Stimulated activated CD8-positive, alpha-beta memory T cell treated with anti-CD3 and anti-CD28 coated beads, Interleukin-2, amount 100 ng/mL, for 1 hour (primary cell): ENCODE measurements at places on chromosomes 13 and 19.
A peak's percentile ranks its signal among the peaks of the same experiment; 100 is the strongest.

GRCh38 chr19:19630426-19630825, 2.4 kb upstream of the LPAR2 start:
- no peak for DNase-seq

DNA sequence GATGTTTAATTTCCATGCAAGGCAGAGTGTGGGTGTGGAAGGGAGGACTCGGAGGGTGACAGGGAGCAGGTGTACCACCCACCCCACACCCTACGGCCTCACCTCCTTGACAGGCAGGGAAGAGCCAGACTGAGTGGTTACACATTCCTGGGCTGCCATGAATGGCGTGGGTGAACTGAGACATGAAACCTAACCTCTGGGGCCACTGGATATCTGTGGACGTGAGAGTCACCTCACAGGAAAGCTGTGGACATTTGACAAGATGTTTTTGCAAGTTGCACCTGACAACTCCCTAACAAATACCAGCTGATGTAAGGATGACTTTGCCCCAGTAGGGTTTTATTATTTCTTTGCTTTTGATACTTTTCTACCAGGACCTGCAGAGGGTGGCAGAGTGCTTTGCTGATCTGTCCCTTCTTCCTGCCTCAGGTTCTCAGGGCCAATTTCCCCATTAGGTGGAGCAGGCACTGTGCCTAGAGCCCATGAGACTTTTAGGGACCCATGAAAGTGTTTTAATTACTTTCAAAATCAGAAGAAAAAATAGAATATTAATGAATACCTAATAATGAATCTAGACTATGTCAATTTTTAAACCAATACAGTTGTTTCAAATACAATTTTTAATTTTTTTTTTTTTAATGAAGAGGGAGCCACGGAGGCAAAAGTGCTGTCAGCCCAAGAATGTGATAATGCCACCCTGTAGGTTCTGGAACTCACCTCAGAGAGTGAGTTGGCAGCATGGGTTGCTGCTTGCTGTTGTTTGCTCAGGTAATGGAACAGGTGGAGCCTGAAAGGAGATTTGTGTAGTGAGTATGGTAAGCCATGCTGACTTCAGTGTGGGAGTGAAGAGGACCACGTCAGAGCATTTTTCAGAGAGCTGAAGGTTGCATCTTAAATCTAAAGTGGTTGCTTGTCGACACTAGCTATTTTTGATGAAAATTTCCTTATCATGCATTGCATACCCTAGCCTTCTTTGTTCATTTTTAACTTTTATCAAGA, 58.0 kb upstream of the CYSLTR2 start:
- DNase-seq, result peak; percentile 23

DNA sequence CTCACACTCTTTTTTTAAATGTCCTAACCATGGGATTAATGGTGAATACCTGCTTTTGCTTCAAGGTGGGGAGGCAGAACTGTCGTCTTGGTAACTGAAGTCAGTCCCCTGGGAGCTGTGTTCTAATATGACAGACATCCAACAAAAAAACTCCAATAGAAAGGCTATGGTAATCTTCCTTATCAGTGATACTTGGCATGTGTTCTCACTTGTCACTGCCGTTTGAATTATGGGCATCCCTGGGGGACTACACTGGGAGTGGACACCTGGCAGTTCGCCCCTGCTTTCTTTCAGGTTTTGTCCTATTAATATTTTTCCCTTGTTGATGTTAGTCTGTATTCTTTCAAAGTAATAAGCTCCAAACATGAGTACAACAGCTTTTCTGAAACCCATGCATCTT, 252.6 kb downstream of the SLITRK5 start:
- DNase-seq, result no peak

- DNase-seq, result peak; percentile 10
Observed at GRCh38 chr13:113448885-113449692, 4.2 kb downstream of the ADPRHL1 start.

- DNase-seq, result no peak
Observed at GRCh38 chr19:52391135-52391534, 6.5 kb upstream of the ZNF528 start.

DNA sequence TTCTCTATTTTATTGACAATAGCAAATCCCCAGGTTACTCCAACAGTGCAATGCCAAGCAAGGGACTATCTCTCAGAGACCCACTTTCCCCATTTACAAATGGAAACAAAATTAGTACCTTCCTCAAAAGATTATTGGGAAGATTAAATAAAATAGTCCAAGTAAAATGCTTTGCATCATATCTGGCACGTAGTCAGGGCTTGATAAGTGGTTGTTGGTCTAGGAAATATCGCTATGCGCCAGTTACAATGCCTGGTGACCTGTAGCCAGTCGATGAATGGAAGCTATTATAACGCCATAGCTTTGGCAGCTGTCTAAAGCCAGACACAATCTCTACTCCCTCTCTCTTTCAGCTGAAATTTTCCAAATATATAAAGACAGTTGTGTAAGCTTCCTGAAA, 220.3 kb downstream of the RAP2A start:
- no peak for DNase-seq

DNA sequence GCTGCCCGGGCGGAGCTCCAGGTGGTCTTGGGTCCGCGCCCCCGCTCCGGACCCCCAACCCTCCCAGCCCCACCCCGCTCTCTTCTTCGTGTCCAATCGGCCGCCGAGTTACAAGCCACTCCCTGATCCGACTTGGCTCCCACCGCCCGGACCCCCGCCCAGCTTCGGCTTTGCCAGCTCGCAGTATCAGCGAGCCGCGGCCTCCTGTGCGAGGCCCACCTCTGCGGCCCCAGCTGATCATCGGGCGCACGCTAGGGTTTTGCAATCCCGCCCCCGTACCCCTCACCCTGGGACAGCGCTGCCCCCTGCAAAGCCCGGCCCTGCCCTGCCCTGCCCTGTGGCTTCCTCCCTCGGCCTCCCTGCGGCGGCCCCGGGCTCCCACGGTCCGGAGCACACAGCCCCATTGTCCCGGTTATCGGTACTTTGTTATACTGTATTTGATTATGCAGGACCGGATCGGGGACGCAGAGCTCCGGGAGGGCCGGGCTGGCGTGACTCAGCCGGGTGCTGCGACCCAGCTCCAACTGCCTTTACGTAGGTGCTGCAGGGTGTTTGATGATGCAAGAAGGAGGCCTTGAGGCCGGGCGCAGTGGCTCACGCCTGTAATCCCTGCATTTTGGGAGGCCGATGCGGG, 598 bp upstream of the LPAR2 start:
- no peak for DNase-seq

- no peak for DNase-seq
Observed at GRCh38 chr19:48443256-48443655, 2.5 kb upstream of the GRWD1 start.

GRCh38 chr19:29871143-29871542, 59.4 kb downstream of the CCNE1 start:
- DNase-seq, result no peak

DNA sequence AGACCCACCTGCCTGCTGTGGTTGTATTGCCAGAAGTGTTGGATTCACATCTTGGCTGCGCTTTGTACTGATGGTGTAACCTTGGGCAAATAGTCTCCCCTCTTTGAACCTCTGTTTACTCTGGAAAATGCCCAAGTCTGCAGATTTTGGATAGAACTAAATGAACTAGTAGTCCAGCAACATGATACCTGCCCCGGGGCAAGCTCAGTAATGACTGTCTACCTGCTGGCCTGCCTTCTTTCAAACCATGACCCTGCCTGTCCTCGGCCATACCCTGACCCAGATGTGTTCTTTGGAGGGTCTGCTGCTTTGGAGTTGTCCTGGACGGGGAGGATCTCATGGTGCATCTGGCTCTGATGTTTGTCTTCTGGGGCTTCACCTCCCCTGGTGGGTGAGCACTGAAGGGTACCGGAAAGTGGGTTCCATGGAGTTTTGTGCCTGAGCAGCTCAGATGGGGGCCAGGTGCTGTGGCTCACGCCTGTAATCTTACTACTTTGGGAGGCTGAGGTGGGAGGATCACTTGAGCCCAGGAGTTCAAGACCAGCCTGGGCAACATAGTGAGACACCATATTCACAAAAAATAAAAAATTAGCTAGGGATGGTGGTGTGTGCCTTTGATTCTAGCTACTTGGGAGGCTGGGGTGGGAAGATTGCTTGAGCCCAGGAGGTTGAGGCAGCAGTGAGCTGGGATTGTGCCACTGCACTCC, 59.5 kb downstream of the TNFRSF19 start:
- DNase-seq, result no peak
